ENCODE measurements at places on chromosomes 1 and 21.

DNA sequence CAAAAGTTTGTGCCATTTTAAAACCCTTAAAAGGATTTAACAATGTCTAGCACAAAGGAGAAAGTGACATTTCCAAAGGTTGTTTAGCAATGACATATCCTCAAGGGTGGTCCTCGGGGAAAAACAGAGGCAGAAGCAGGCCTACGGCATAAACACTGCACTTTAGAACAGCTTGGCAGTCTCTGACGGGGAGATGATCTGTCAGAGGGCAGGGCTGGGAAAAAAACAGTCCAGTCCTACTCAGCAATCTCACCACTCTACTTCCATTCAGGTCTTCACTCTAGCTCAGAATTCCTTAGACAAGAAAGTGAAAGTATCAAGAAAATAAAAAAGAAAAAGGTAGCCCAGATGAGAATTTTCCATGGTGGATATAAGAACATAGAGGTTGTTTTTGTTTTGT, 4.1 kb downstream of the CRYZ start:
- no peak for DNase-seq

GRCh38 chr1:226602186-226603021, 53.8 kb downstream of the STUM start:
- peak; percentile 69 for DNase-seq

DNA sequence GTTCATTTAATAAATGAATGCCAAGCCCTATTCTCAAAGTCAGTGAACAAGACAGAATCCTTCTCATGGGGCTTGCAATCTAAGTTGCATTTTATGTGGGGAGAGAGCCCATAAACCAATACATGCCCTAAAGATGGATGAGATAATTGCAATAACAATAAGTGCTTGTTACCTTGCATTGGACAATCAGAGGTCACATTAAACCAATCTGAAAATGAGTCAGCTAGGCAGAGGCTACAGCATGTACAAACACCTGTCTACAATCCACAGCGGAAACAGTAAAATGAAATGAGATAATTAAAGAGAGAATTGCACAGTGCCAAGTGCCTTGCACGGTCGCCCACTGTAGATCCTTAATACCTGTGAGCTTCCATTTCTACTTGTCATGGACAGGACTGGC, 7.4 kb upstream of the IGFN1 start:
- DNase-seq = no peak

DNA sequence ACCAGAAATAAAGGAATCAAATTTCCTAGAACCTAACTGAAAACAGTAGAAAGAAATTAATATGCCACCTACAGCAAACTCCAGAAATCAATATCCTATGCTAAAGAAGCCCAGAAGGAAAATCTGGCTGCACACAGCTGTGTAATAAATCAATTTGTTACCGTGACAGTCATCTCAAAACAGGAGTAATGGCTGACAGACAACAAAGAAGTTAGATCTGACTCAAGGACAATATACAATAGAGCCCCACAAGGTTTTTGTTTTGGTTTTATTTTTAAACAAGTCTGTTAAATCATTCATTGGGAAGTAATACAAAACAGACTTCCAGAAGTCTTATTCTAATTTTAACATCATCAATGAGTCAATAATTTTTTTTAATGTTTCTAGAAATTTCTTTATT, 168.4 kb downstream of the RERE start:
- no peak for DNase-seq

DNA sequence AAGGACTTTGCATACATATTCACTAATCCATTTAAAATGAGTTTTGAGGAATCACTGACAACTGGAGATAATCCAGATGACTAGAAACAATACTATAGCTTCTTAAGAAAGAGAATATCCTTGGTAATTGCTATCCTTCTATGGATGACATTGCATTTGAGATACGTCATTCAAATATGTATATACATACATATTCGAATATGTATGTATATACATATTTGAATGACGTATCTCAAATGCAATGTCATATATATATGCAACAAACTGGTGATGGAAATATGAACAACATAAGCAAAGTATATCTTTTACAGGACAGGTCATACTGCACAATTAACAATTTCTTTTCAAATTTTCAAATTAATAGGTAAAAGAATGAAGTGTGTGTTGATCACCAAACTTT, 41.7 kb downstream of the EXTL2 start:
- no peak for DNase-seq

- peak; percentile 100 for DNase-seq
Measured at GRCh38 chr1:172144445-172145061, 275.9 kb upstream of the C1orf105 start.

DNA sequence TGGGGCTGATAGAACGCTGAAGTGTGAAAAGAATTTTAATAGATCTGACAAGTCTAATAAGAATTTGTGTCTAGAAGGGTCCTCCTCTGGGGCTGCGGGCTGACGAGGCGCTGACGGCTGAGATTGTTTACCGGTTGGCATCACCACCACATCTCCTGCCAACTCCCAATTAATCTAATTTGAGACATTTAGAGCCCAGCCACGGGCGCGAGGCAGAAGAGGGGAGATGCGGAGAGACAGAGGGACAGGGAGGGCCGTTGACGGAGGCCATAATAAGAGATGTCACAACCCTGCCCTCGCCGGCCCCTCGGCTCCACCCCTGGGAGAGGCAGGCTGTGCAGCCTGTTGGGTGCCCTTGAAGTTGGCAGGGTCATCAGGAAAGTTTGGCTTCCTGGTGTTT, 109.3 kb downstream of the PAX7 start:
- DNase-seq = no peak

GRCh38 chr1:155940993-155941844, at the start of gene RXFP4:
Gene RXFP4, plus strand, starts transcription at chr1:155941638. Its CDS starts 72 bp downstream, at chr1:155941710.
- no peak for DNase-seq

- DNase-seq = peak; percentile 96
Measured at GRCh38 chr1:153626904-153627714, at the start of gene S100A13. Gene S100A13, minus strand, starts transcription at chr1:153627505. Its CDS starts 1,033 bp downstream, at chr1:153626472.

DNA sequence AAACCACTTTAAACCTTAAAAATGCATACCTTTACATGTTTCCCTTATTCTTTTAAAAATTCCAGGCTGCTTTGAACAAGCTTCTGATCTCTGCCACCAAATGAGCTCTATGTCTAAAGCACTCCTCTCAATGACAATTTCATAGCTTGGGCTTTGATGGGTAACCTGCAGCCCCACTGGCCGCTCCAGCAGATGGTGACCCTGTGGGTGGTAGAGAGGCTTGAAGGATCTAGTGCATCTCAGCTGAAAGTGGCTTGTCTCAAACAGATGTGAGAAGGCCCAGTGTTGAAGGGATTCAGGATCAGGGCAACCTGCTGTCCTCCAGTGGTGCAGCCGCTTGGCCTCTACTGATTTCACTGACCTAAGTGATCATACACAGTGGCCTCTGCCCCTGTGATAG, 84.7 kb upstream of the IRF2BP2 start:
- DNase-seq = no peak

- peak; percentile 98 for DNase-seq
Measured at GRCh38 chr1:206674745-206675175, 9.9 kb upstream of the MAPKAPK2 start.

- DNase-seq = no peak
Measured at GRCh38 chr21:45074818-45075595, 627 bp downstream of the ADARB1 start.

GRCh38 chr1:180213401-180214170, 16.5 kb upstream of the LHX4 start:
- no peak for DNase-seq

DNA sequence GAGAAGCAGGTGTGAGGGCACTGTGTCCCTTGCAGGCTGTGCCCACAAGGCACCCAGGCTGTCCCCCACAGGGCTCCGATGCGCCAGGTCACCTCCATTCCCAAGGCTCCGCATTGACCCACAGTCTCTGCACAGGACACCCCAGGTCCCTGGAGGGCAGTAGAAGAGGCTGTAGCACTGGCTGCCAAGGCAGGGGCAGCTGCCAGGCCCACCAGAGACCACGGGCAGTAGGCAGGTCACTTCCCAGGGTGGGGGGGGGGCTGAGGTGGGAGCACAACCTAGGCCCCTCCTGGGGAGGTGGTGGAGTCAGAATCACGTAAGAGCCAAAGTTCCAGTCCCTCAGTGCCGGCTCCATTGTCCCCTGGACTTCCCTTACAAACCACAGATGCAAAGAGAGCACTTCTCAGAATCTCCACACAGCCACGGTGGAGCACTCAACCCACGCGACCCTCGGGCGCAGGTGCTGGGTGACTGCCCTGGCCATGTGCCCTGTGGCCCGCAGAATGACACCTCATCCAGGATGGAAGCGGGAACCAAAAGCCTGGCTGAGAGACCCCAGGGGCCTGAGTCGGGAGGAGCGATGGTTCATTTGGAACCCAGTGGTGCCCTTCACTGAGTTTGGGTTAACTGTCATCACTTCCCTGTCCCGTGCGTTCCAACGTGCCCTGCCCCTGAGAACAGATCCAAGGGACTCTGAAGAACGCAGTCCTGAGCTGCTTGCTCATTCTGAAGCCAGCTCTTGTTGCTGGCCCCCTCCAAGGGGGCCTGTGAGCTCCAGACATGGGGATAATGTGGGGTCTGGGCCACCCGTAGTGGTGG, 69.7 kb upstream of the PDE9A start:
- DNase-seq = no peak

GRCh38 chr1:221071777-221072176, 192.5 kb downstream of the HLX start:
- DNase-seq = no peak

DNA sequence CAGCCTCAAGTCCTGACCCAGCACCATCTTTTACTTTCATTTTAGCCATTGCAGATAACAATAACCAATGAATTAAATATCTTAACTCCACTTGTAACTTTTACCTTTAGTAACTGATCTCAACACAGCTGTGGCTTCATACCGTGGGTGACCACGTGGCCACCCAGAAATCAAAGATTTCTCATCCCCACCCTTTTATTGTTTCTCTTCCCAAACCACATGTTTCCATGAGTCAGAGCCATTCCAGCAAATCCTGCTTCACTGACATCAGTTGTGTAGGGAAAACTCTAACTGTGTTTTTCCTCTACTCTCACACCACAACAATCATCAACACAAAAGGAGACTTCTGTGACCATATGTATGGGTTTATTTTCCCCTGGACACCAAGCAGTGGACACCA, 25.1 kb upstream of the BRDT start:
- peak; percentile 81 for DNase-seq

DNA sequence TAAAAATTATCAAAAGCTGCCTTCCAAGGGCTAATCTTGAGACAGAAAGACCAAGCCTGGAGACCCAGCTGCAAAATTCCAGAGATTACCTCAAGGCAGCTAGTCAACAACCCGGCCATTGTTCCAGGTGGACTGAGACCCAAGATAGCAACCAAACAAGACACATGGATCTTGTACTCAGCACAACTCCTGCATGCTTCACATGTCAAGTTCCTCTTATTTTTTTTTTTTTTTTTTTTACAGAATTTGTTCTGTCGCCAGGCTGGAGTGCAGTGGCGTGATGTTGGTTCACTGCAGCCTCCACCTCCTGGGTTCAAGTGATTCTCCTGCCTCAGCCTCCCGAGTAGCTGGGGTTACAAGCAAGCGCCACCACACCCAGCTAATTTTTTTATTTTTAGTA, 40.1 kb downstream of the CD2 start:
- no peak for DNase-seq

- DNase-seq = peak; percentile 61
Measured at GRCh38 chr1:84504580-84505492, 1.4 kb upstream of the SPATA1 start.

- no peak for DNase-seq
Measured at GRCh38 chr1:167676205-167676915, 45.4 kb upstream of the MPZL1 start.

DNA sequence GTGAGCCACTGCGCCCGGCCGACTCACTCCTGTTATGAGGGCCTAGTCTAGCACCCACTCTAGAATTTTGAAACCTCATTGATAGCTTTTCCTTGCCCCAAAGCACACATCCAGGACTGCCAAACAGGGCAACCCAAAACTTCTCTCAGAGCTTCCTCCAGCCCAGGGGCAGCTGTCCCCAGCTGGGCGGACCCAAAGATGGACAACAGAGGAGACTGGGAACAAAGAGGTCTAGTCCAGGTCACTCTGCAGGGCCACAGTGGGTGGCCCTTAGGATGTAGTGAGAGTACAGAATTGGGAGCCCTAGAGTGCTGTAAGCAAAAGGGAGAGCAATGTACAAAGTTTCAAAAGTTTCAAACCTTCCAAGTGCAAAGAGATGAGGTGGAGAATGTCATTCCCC, 1.2 kb downstream of the CD34 start:
- DNase-seq = no peak

GRCh38 chr21:41593760-41594138, 85.8 kb upstream of the TMPRSS2 start:
- no peak for DNase-seq

DNA sequence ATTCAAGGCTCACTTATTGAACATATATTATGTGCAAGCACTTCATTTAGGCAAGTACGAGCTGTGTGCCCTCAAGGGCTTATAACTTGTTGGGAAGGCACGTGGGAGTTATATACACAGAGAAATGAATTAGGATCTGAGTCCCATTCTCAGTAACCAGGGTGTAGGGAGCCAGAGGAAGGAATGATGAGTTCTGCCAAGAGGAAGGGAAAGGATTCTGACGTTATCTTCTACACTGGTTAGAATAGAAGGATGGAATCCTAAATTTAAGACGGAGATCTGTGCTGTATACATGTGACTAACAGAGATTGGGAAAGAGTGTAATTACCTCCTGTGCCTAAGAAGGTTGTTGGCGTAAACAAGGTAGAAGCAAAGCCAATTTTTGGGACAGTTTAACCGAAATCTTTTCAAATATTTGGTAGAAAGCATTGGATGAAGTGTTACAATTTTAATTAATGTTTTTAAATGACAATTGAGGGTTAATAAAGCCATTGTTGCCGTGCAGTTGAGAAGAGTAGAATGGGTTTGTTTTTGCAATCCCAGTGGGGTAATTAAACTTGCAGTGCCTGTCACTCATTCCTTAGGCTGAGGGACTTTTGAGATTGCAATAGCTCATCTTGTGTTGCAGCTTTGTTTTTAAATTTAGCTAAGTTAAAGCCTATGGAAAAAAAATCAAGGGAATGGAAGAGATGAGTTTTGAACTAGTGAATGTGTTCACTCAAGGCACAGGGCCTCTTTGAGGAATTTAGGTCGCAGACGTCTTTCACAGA, 177.2 kb downstream of the NFIA start:
- DNase-seq = no peak

DNA sequence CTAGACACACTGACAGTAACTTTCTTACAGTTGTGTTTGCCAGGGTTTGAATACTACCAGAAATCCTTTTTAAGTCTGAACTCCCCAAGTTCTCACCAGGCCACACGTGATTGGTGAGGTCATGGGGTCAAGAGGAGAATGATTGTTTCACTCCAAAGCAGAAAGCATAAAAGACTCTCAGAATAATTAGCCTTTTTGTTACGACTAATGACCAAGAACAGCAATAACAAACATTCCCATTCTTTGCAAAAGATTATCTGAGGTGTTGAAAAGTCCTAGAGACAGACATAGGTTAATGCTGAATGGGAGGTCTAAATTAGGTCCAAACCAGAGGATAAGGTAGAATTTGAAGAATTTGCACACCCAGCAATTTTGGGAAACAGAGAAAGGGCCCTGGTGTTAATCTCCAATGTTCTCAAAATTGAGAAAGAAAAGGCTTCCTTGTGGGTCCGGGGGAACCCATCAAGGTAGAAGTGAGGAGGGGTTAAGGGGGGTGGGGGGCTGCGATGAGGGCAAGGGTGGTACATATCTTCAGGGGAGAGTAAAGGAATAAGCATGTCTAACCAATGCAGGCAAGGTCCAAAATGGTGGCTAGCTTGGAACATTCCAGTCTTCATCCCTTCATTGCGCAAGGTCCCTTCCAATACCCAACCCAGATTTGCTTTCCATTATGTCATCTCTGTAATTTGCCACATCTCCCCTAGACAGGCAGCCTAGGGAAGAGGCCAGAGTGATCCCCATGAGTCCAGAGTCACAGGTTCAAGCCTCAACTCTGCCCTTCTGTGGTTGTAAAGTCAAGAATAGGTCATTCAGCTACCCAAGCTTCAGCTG, 74.6 kb upstream of the NFIA start:
- no peak for DNase-seq

Data from fibroblast of skin of scalp (primary cell).